Body of pancreas (tissue), 4 donors: ENCODE measurements at places on chromosomes 2 and 18. TPM values are rescaled to one million over a fixed set of nuclear protein-coding genes. Genes with fewer than 3 reads are reported as not detected.

- H3K27me3 ChIP-seq: no peaks in the 10 kb centered on the region
- no peak overlapping the region for H3K4me3 ChIP-seq
- no peaks in the 10 kb centered on the region for H3K36me3 ChIP-seq
- H3K27ac ChIP-seq: no peak overlapping the region
These were observed 64.0 kb upstream of the HNRNPA3 start for GRCh38 chr2:177148477-177149154.

- DNase-seq: no peak
- H3K27ac ChIP-seq: no peak overlapping the region
- no peaks in the 10 kb centered on the region for H3K4me1 ChIP-seq
These were observed 206.8 kb downstream of the OTX1 start for GRCh38 chr2:63257473-63257872.

Gene CAPN14
- total RNA-seq: not detected

Gene DYNAP
- total RNA-seq: not detected

GRCh38 chr2:119699016-119699606 is 20.1 kb downstream of the TMEM177 start:
- no peaks in the 10 kb centered on the region for H3K36me3 ChIP-seq
- DNase-seq: no peak
- H3K27ac ChIP-seq: no peak overlapping the region
- no peaks in the 10 kb centered on the region for H3K27me3 ChIP-seq
- H3K4me3 ChIP-seq: no peak overlapping the region

Gene DNMT3A
- total RNA-seq: 18.7 TPM

Gene HS1BP3
- 23.1 TPM for total RNA-seq

DNA sequence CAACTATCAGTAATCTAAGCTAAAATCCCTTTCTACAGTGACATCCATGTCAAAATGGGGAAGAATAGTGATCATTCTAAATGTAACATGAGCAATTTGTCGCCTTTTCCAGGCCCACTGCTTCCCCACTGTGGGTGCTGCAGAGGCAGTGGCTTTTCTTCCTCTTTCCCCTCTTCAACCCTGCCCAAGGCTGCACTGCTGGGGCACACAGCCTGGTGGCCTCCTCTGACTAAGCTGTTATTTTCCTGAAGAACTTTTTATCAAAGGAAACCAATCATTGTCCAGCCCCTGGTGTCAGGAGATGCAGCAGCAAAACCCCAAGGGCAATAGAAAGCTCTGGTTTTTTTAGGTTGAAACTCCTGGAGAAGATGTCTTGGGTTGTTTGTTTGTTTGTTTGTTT is 117.6 kb upstream of the KLF7 start:
- DNase-seq: peak; percentile 44
- no peaks in the 10 kb centered on the region for H3K36me3 ChIP-seq
- no peak overlapping the region for H3K27ac ChIP-seq
- no peaks in the 10 kb centered on the region for H3K4me1 ChIP-seq
- H3K27me3 ChIP-seq: no peaks in the 10 kb centered on the region

DNA sequence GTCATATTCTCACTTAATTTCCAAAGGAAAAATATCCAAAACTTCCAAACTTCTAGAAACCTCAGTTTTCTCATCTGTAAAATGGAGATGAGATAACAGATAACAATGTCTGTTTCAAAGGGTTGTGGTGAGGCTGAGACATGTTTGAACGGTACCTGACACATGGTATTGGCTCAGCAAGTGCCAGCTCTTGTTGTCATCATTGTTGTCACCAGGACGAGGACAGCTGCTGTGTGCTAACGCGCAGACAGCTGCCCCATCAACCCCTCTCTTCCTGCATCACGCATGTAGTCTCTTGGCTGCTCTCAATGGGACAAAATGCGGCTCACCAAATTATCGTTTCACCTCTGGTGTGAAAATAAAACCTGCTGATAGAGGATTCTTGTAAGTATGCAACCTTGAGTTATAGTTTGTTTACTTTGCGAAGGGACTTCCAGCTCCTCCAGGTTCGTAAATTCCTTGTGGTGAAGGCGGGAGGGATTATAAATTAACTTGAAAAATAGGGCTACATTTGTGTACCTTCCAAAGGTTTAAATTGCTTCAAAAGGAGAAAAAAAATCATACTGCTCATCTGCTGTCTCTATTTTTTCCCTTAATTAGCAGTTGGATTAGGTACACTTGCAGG is 605.4 kb downstream of the BCL11A start:
- peaks cover 31% of the 10 kb centered on the region for H3K4me1 ChIP-seq
- H3K4me3 ChIP-seq: no peak overlapping the region
- peak overlapping the region; percentile 34 for H3K27ac ChIP-seq
- no peaks in the 10 kb centered on the region for H3K27me3 ChIP-seq

DNA sequence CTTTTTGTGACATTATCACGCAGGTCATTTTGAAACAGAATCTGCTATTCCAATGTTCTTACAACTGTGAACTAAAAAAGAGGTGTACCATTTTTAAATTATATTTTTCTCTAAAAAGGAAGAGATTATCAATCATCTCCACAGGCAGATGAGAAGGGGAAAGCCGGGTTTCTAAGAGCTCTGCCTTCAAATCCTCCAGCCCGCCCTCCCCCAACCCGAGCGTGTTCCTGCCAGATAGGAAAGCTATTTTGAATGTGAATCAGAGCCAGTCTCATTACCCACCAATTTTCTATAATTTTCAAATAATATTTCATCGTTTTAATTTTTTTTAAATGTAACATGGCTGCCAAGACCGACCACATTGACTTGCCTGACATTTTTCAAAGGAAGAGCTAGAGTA is 65.9 kb downstream of the KCNF1 start:
- no peak for DNase-seq
- H3K4me3 ChIP-seq: no peak overlapping the region
- H3K27me3 ChIP-seq: no peaks in the 10 kb centered on the region
- peaks cover 9% of the 10 kb centered on the region for H3K4me1 ChIP-seq
- no peak overlapping the region for H3K27ac ChIP-seq

- H3K27me3 ChIP-seq: no peaks in the 10 kb centered on the region
- peaks cover 40% of the 10 kb centered on the region for H3K4me1 ChIP-seq
- peak overlapping the region; percentile 82 for H3K27ac ChIP-seq
- peaks cover 2% of the 10 kb centered on the region for H3K36me3 ChIP-seq
These were observed 2.0 kb downstream of the IDH1 start for GRCh38 chr2:208252716-208253492.

- no peaks in the 10 kb centered on the region for H3K27me3 ChIP-seq
- H3K4me3 ChIP-seq: no peak overlapping the region
- H3K4me1 ChIP-seq: no peaks in the 10 kb centered on the region
- DNase-seq: no peak
These were observed 20.1 kb upstream of the RMDN2 start for GRCh38 chr2:37904993-37905392.

- no peaks in the 10 kb centered on the region for H3K27me3 ChIP-seq
- H3K4me3 ChIP-seq: no peak overlapping the region
- peaks cover 20% of the 10 kb centered on the region for H3K4me1 ChIP-seq
- no peak for DNase-seq
- H3K36me3 ChIP-seq: no peaks in the 10 kb centered on the region
These were observed 9.6 kb upstream of the MTA3 start for GRCh38 chr2:42558827-42559226.

Gene GDF7
- total RNA-seq: 7.3 TPM

Gene SATB2
- total RNA-seq: 2.6 TPM

DNA sequence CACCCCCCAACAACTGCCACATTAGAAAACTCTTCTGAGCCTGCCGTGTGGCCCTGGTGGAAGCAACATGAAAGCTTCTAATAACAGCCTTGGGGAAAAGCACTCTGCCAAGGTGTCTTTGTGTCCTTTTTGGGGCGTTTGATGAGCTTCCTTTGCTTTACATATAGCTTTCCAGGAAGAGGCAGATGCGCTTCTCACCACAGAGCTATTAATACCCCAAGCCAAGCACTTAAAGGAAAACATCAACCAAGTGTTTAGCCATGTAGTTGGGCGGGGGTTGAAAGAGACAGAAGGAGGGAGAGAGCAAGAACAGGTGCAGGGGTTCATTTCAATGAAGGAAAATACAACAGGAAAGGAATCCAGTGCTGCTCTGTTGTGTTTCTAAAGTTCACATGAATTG is 176.1 kb downstream of the VAPA start:
- DNase-seq: no peak
- no peak overlapping the region for H3K4me3 ChIP-seq
- H3K4me1 ChIP-seq: peaks cover 6% of the 10 kb centered on the region
- H3K27me3 ChIP-seq: no peaks in the 10 kb centered on the region
- no peaks in the 10 kb centered on the region for H3K36me3 ChIP-seq

DNA sequence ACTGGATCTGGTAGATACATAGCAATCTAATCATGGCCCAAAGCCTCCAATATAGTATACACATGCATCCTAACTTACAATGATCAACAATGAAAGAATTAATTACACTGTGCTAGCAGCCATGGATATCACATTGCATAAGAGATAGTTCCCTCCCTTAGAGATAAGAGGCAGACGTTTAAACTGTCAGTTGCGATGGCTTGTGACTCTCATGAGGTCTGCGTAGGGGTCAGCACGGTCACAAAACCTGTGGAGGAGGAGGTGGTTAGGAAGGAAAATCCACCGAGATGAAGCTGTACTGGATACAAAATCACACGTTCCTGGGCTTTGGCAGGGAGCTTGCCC is 800 bp upstream of the RALB start:
- H3K27me3 ChIP-seq: no peaks in the 10 kb centered on the region
- peak overlapping the region; percentile 64 for H3K4me3 ChIP-seq
- no peak for DNase-seq
- H3K4me1 ChIP-seq: peaks cover 13% of the 10 kb centered on the region

DNA sequence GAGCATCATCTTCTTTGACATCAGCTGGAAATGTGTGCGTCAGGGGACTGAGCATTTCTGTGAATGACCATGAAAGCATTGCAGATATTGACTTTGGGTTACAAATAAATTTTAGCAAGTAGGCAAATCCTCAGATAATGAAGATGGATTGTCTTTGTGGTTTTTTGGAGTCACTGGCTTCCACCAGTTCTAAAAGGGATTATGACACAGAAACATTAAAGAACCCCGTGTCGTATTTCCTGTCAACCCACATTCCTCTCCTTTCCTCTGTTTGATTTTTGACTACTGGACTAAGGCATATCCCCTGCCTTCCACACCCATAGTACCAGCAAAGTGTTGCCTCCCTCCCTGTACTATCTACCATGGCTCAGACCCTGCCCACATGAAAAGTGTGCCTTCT is 268.1 kb downstream of the MYO3B start:
- no peak overlapping the region for H3K4me3 ChIP-seq
- peaks cover 11% of the 10 kb centered on the region for H3K4me1 ChIP-seq
- no peaks in the 10 kb centered on the region for H3K27me3 ChIP-seq
- no peaks in the 10 kb centered on the region for H3K36me3 ChIP-seq
- no peak overlapping the region for H3K27ac ChIP-seq

Gene NPPC
- 1.3 TPM for total RNA-seq

GRCh38 chr2:25851740-25852503 is 26.4 kb downstream of the ASXL2 start:
- H3K27me3 ChIP-seq: no peaks in the 10 kb centered on the region
- DNase-seq: no peak
- H3K36me3 ChIP-seq: no peaks in the 10 kb centered on the region
- H3K27ac ChIP-seq: peak overlapping the region; percentile 31

Gene CEP76
- 10.2 TPM for total RNA-seq

Gene SCYGR4
- total RNA-seq: not detected

GRCh38 chr18:58218117-58218516 is 174.1 kb downstream of the NEDD4L start:
- H3K36me3 ChIP-seq: no peaks in the 10 kb centered on the region
- H3K27me3 ChIP-seq: no peaks in the 10 kb centered on the region
- peaks cover 28% of the 10 kb centered on the region for H3K4me1 ChIP-seq

- H3K4me3 ChIP-seq: no peak overlapping the region
- no peak overlapping the region for H3K27ac ChIP-seq
- no peak for DNase-seq
- peaks cover 5% of the 10 kb centered on the region for H3K4me1 ChIP-seq
- no peaks in the 10 kb centered on the region for H3K36me3 ChIP-seq
These were observed 1.6 kb downstream of the GALNT13 start for GRCh38 chr2:153873052-153874048.

DNA sequence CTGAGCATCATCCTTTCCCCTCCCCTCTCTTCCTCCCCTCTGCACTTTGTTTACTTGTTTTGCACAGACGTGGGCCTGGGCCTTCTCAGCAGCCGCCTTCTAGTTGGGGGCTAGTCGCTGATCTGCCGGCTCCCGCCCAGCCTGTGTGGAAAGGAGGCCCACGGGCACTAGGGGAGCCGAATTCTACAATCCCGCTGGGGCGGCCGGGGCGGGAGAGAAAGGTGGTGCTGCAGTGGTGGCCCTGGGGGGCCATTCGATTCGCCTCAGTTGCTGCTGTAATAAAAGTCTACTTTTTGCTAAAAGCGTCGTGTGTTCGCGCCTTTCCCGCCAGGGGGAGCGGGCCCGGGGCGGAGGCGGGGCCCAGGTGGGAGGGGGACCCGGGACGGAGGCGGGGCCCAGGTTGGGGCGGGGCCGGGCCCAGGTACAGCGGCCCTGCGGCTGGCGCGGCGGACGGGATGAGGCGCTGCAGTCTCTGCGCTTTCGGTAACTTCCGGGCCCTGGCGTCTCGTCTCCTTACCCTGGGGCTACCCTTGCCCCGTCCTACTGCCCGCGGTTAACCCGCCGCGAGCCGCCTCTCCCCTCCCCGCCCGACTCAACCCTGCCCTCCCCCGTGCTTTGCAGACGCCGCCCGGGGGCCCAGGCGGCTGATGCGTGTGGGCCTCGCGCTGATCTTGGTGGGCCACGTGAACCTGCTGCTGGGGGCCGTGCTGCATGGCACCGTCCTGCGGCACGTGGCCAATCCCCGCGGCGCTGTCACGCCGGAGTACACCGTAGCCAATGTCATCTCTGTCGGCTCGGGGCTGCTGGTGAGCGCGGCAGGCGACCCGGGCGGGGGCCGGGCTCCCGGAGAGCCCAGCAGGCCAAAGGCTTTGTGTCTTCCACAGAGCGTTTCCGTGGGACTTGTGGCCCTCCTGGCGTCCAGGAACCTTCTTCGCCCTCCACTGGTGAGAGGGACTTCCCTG is at the start of gene KRTCAP3:
TSS of gene KRTCAP3 (plus strand) at position 424 of the 962 bp plus-strand sequence. CDS start at position 456, 32 bp downstream.
- H3K27me3 ChIP-seq: no peaks in the 10 kb centered on the region
- peak within 1 kb of the TSS; percentile 85 for H3K27ac ChIP-seq
- peak; percentile 91 for DNase-seq

DNA sequence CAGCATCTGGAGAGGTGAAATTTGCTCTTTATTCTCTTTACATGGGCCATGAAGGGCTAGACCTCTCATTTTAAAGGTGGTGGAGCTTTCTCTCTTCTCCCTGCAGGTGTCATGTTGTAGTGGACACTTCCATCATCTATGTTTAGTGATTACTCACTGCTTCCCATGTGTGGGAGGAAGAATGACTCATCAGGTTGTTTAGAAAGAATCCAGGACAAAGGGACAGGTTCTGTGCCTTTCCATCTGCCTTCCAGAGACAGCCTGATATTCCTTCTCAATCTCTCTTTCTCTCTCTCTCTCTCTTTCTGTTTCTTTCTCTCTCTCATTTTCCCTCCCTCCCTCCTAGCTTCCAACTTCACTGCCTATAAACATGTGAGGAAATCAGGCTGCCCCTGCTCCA is 38.7 kb downstream of the SCG2 start:
- H3K27ac ChIP-seq: no peak overlapping the region
- H3K4me1 ChIP-seq: no peaks in the 10 kb centered on the region
- H3K36me3 ChIP-seq: no peaks in the 10 kb centered on the region
- no peaks in the 10 kb centered on the region for H3K27me3 ChIP-seq
